Cardiac septum (tissue), 1 donor: ENCODE measurements at places on chromosomes 1 and 21. TPM values are rescaled to one million over a fixed set of nuclear protein-coding genes. Genes with fewer than 3 reads are reported as not detected.

The C1QB gene
- 34.3 TPM for total RNA-seq

The GPR157 gene
- 23.0 TPM for total RNA-seq

The PGLYRP4 gene
- not detected for total RNA-seq

The HSF2BP gene
- total RNA-seq: not detected

The NDUFS5 gene
- 519 TPM for total RNA-seq

The IGSF5 gene
- total RNA-seq: 3.8 TPM

The AHDC1 gene
- 57.7 TPM for total RNA-seq

The FGR gene
- 3.8 TPM for total RNA-seq

The NHLH2 gene
- 0.22 TPM for total RNA-seq

DNA sequence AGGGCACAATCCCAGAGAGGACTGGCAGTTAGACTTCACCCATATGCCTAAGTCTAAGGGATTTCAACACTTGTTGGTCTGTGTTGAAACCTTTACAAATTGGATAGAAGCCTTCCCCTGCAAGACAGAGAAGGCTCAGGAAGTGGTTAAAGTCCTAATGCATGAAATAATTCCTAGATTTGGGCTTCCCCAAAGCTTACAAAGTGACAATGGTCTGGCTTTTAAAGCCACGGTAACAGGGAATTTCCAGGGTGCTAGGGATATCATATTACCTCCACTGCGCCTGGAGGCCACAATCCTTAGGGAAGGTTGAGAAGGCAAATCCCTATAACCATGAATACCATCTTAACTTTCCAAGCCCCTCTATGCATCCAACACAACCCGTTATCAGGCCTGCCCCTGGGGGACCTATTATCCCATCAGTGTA is 3.3 kb upstream of the FMO4 start:
- no peak for DNase-seq

DNA sequence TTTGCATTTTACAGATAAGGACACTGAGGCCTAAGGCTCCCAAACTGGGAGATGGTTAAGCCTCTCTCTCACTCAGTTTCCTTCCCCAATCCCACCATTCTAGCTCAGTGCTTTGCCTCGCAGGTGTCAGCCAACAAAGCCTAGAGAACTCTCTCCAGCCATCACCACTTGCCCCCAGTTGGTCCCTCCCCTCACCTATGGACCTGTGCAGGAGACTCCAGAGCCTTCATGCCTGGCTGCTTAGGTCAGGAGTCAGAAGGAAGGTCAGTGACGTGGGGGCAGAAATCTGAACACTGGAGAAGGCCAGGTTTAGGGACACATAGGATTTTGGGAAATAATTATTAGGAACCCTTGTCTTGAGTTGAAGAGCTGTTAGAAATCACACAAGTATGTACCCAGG is 295.3 kb downstream of the PTPRU start:
- no peak for DNase-seq

GRCh38 chr1:97433094-97433823 is 487.6 kb downstream of the DPYD start:
- no peak for DNase-seq

DNA sequence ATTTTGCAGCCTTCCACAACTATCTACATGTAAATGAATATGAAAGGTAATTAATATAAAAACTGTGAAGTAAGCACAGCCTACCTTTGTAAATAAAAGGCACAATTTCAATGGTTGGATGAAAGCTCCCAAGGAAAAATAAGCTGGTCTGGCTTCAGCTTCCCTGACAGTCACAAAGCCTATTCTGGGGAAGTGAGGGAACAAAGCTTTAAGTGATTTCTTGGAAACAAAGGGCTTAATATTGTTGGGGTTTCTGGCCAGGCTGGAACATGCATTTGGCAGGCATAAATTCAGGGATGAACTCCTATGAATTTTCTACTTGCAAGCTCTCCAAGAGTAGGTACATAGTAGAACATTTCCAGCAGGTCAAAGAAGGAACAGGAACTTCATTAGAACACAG is 17.3 kb downstream of the BCAS2 start:
- DNase-seq: no peak

GRCh38 chr1:14666962-14667650 is 68.6 kb downstream of the KAZN start:
- no peak for DNase-seq

DNA sequence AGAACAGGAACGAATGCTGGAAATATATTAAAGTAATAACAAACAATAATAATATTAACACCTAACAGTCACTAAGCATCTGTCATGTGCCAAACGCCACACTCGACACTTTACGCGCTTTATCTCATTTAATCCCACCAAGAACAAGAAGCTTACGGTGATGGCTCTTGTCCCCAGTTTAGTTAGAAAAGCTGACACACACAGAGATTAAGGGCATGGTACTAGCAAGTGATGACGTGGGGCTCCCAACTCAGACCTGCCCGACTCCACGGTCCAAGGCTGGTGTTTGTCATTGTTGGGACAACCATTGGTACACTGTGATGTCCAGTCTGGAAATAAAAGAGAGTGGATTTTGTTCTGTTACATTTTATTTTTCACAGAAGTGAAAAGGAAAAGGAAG is 41.1 kb upstream of the KIF26B start:
- DNase-seq: no peak

GRCh38 chr1:41365320-41365633 is 4.0 kb downstream of the FOXO6 start:
- DNase-seq: no peak

- no peak for DNase-seq
Measured at GRCh38 chr1:17763995-17764394, 8.9 kb downstream of the ACTL8 start.

DNA sequence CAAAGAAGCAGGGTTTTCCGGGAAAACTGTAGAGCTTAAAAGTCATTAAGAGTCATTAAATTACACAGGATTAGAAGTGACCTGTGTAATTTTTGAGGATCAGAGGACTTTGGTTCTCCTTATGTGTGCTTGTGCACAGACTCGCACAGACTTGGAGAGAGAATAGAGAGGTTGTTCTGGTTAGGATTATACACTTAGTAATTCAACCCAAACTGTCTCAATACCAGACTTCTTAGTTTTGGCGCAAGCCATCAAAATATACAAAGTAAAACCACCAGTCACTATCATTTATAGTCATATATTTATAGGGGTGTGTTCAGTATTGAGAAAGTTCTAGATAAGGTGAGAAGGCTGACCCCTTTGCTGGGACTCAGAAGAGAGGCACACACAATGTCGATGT is 112.3 kb downstream of the HLX start:
- DNase-seq: no peak

- no peak for DNase-seq
Measured at GRCh38 chr1:31501505-31501904, 74.8 kb upstream of the TINAGL1 start.

DNA sequence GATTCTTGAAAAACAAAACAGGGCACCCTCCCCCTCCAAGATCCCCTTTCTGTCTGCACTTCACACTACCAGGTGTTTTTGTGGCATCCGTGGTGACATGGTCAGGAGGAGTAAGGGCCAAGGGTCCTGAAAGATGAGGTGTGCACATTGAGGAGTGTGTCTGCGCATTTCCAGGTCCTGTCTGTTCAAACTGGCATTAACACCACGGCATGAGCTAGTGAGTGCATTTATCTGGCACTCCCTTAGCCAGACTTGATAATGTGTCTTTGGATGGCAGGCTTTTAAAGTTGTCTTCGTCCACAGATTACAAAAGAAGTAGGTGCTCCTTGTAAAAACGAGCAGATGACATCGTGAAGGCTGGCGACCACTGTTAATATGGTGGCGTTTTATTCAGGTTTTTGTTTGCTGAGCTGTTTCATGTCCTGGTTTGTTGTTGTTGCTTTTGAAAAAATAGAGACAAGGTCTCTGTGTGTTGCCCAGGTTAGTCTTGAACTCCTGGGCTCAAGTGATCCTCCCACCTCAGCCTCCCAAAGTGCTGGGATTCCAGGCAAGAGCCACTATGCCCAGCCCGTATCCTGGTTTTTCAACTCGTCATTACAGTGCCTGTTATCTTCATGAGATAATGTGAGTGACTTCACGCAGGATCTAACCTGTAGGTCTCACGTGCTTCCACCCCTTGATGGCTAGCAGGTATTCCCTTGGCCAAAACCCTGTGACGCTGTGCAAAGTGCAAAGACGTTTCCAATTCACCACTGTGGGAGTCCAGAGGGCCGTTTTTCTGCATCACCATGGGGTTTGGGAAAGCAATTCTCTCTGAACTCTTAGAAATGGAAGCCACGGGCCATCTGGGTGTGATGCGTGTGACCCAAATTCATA is 4.2 kb downstream of the TMEM51 start:
- DNase-seq: no peak

- DNase-seq: no peak
Measured at GRCh38 chr1:26789931-26790330, 2.2 kb downstream of the PIGV start.

DNA sequence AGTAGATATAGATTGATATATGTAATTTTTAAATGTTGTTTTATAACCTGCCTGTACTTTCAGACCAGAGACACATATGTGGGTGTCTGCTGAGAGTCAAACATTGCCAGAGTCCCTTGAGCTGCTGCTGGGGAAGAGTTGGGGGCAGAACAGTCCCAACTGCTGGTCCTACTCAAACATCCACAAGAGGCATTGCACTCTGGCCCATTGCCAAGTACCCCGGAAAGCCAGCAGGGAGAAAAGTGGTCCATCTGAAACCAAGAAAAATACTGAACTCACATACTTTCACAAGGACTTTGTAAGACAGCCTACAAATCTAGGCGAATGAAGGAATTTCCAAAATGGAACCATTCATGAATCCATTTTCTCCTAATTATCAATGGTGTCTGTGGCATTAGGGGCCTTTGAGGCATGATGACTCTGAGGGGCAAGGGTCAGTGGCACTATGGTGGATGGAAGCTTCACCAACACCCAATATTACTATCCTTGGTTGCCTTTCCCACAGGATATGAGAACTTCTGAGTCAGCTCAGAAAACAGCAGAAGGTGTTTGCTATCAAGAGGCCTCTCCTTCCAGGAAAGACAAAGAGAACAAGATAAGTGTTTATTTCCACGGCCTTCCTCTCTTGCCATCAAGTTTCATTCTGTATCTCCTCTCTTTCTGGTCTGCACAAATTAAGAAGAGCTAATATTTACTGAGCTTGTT is 7.3 kb upstream of the TBX15 start:
- DNase-seq: no peak

- DNase-seq: no peak
Measured at GRCh38 chr1:91091812-91092211, 70.0 kb upstream of the ZNF644 start.

GRCh38 chr1:95982711-95983110 is 738.9 kb upstream of the PTBP2 start:
- DNase-seq: no peak

GRCh38 chr1:74478979-74479378 is 33.4 kb downstream of the LRRC53 start:
- no peak for DNase-seq

DNA sequence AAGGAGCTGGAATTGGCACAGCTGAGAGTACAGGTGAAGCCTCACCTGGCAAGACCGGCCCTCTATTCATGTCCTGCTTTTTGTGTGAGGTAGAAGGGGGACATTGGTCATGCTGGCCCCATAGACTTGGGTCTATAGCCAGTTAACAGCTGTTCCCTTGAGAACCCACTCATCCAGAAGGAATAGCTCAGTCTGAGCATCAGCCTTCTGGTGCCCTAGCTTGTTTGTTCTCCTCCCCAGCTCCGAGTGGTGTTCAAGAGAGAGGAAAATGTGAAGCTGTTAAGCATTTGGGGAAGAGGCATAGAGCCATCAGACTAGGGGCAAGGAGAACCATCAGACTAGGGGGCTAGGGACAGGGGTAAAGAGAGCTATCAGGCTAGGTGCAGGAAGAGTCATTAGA is 290.9 kb downstream of the SIPA1L2 start:
- no peak for DNase-seq

DNA sequence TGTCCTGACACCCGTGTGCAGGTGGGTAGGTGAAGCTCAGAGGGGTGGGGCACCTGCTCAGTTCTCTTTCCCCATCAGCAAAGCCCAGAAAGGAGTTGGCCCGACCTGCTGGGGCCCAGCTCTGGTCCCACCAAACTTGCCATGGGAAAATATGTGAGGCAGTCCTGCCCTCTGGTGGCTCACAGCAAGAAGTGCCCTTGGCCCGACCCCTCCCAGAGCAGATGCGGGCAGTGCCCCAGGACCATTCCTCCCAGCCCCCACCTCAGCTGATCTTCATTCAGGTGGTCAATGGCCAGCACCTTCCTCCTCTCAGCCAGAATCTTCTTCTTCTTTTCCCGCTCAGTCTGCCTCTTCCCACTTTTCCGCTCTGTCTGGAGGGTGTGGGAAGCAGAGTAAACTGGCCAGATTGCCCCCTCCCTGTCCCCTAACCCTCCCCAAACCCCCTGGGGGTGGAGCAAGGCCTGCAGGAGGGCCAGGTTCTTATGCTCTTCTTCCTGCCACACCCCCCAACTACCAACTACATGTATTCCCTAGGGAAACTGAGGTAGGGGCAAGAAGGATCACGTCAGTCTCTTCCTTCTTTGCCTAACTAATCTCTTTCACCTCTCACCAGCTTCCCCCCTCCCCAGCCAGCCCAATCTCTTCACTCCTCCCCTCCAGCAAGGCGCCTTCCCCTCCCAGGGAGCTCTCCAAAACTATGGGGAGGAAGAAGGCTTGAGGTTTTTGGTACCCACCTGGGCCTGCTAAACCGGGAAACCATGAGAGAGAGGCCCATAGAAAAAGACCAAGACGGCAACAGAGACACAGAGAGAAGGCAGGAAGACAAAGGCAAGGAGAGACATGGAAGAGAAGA is 15.6 kb downstream of the TNNT2 start:
- peak; percentile 76 for DNase-seq

DNA sequence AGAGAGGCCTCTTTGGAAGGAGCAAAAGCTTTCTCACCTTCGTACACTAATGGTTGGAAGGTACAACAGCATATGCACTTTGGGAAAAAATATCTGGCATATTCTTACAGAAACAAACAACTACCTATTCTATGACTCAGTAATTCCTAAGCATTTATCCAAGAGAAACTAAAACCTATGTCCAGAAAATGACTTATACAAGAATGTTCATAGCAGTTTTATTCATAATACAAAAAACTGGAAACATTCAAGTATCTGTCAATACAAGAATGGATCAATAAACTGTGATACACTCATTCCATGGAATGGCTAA is 8.2 kb downstream of the NBPF1 start:
- no peak for DNase-seq
